Mammary epithelial cell (primary cell): ENCODE measurements at places on chromosomes 5 and 9.

- no peak for DNase-seq
Observed at GRCh38 chr5:172178991-172179989, 8.7 kb downstream of the STK10 start.

- DNase-seq, result no peak
Observed at GRCh38 chr5:61180886-61181285, 18.6 kb upstream of the SMIM15 start.

DNA sequence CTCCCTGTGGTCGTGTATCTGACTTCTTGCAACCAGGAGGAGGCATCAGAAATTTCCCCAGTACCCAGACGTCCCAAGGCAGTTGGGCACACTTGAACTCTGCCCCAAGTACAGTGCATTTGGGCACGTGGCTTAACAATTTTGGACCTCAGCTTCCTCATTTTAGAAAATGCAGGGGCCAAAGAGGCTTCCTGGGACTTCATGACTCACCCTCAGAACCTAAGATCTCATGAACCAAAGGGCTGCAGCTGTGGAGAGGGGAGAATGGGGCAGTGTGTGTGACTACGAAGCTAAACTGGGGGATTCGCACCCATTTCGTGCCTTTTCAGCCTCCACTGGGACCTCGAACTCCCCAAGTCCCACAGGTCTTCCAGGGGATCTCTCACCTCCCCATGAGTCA lies 59.2 kb downstream of the SYK start:
- DNase-seq, result no peak

GRCh38 chr5:61622156-61622555 lies 290.1 kb downstream of the ZSWIM6 start:
- DNase-seq, result no peak

- no peak for DNase-seq
Observed at GRCh38 chr9:88950341-88951154, 40.7 kb upstream of the S1PR3 start.

DNA sequence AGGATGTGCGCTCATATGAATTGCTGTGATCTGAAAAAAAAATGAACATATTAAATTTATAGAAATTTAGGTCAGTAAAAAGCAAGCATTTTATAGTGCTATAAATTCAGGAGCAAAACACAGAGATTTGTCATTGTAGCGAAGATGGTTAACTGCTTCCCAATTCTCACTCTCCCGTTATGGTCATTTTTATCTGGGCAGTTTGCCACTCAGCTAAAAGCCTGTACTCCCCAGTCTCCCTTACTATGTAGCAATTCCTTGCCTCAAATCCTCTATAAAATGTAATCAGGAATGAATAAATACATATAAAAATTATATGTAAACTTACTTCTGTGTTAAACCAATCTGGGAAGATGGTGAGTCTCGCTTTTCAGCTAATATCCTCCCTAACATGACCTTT lies 471.5 kb downstream of the HINT1 start:
- no peak for DNase-seq

- DNase-seq, result no peak
Observed at GRCh38 chr5:167948251-167948650, 343.2 kb upstream of the WWC1 start.

DNA sequence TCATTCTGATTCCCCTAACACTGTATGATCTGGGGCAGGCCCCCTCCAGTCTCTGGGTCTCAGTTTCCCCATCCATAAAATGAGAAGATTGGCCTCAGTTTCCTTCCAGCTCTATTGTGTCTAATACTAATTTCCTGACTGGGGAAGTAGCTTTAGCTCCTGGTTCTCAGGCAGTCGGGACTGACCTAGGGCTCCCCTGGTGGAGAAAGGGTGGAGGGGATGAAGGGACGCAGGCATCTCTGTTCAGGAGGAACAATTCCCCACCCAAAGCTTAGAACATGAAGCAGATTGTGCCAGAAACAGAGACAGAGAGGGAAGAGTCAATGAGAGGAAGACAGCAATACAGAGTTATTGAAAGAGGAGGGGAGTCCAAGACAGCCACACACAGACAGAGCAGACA lies 14.2 kb upstream of the PTGS1 start:
- DNase-seq, result no peak

DNA sequence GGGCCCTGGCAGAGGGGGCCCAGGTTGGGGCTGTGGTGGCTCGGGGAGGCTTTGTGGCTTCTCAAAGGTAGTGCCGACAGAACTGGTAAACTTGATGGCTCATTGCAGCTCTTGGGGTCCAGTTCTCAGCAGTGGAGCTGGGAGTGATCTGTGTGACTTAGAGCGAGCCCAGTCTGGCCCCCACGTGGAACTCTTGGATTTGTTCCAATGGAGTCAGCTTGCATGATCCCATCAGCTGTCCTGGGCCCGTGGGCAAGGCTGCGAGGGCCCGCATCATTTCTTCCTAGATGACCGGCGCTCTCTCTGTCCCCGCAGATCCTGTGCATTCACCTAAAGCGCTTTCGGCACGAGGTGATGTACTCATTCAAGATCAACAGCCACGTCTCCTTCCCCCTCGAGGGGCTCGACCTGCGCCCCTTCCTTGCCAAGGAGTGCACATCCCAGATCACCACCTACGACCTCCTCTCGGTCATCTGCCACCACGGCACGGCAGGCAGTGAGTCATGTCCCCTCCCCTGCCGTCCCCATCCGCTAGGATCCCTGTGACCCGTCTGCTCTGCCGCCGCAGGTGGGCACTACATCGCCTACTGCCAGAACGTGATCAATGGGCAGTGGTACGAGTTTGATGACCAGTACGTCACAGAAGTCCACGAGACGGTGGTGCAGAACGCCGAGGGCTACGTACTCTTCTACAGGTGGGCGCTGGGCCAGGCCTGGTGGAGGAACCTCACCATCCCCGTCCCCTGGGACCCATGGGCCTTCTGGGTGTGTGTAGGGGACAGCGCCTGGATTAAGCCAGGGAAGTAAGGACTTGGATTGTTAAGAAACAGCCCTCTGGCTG lies 39.2 kb downstream of the USP20 start:
- DNase-seq, result no peak

- no peak for DNase-seq
Observed at GRCh38 chr5:5377780-5378179, 44.7 kb upstream of the ICE1 start.

GRCh38 chr5:55031492-55031891 lies 7.4 kb downstream of the GZMK start:
- DNase-seq, result no peak

GRCh38 chr5:121981254-121981653 lies 19.5 kb downstream of the SRFBP1 start:
- no peak for DNase-seq

DNA sequence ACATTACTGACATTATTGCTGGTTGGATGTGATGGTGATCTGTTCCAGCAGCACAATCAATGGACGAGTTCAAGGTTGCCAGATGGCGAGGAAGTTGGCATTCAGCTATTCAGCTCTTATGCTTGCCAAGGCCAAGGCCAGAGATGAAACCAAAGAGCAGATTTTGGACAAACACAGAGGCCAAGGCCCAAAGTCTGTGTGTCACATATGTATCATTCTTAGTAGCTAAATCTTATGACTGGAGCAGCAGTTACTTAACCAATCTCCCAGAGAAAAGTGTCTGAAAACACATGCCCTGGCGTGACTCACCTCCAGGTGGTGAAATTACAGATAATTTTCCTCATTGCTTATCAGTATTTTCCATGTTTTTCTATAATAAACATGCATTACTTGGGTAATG lies 189.0 kb upstream of the EGFLAM start:
- DNase-seq, result peak; percentile 58

DNA sequence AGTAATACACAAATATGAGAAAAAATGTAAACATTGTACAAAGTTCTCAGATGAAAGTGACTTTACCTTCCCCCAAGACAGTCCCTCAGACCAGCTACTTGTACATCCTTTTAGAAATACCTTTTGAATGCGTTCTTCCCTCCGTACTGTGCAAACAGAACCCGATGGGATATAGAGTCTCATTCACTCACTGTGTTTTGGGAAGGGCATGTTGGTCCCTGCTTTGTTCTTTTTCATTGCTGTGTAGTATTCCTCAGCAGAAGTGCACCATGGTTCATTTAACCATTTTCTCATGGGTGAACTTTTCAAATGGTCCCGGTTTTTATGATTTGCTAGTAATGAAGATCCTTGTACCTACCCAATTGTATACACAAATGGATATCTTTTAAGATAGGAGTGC lies 94.4 kb downstream of the ANKRD33B start:
- no peak for DNase-seq

DNA sequence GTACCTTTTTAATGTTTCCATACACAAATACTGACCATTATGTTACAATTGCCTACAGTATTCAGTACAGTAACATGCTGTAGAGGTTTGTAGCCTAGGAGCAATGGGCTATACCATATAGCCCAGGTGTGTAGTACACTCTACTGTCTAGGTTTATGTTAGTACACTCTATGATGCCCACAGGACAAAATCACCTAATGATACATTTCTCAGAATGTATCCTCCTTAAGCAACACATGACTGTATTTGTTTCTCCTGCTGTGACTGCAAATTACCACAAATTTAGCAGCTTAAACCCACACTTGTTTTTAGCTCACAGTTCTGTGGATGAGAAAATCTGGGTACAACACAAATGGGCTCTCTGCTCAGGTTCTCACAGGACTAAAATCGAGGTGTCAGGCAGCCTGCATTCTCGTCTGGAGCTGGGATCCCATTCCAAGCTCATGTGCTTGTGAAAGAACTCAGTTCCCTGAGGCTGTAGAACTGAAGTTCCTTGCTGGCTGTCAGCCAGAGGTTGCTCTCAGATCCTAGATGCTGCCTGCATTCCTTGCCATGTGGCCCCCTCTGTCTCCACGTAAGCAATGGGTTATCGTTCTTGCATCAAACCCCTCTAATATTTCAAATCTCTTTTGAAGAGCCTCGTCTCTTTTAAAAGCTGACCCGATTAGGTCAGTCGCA lies 38.6 kb upstream of the PIK3R1 start:
- DNase-seq, result no peak

- no peak for DNase-seq
Observed at GRCh38 chr9:76433406-76433805, 25.6 kb upstream of the GCNT1 start.

- DNase-seq, result no peak
Observed at GRCh38 chr5:56429110-56429561, 196.0 kb upstream of the ANKRD55 start.
